ENCODE measurements at places on chromosomes 6 and 20.

DNA sequence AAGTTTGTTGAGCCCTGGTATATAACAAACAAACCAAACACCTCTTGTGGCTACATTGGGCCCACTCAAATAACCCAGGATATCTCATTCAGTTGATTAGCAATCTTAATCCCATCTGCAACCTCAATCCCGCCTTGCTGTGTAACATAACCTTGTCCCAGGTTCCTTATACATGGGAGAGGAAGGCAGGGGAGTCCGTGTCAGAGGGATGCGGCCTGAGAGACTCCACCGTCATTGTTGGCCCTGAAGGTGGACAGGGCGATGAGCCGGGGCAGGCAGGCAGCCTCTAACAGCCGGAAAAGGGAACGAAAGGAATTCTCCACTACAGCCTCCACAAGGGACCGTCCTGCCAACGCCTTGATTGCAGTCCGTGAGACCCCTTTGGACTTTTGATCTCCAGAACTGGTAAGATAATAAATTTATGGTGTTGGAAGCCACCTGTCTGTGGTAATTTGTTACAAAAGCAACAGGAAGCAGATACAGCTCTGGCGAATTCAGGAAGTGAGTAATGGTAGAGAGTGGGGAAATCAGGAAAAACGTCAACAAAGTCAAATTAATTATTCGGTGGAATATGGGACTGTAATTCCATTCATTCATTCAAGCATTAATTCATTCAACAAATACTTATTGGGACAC lies 124.5 kb upstream of the SALL4 start:
- DNase-seq, result no peak

GRCh38 chr6:20658053-20658452 lies 123.8 kb downstream of the CDKAL1 start:
- DNase-seq, result no peak

- no peak for DNase-seq
Observed at GRCh38 chr6:83609248-83609647, 96.9 kb downstream of the PRSS35 start.

DNA sequence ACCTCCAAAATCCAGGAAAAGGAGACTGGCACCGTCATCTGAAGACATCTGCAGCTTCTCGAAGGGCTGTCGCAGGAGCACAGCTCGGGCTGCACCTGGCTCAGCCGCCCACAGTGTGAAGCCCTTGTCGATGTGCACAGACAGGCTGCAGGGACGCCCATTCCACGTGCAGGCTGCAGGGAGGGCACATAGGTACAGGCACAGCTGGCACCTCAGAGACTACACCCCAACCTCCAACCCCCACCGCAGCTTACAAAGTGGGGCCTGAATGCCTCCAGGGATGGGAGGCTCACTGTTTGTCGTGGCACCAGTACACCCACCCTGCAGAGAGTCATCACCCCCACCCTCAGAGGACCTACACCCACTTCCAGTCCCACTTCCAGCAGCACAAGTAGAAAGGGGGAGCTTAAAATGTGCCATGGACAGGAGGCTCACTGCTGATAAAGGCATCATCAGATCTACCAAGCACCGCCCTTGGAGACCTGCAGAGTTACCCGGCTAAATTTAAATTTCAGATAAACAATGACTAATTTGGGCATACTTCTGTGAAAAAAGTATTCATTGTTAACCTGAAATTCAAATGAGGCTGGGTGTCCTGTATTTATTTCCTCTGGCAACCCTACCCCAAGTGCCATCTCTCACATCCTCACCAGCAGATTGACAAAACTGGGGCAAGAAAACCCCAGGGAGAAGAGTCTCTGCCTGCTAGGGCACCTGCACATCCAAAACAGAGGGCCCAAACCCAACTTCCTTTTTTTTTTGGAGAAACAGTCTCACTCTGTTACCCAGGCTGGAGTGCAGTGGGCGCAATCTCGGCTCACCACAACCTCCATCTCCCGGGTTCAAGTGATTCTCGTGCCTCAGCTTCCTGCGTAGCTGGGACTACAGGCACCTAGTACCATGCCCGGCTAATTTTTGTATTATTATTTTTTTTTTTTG lies 7.7 kb upstream of the CDK5RAP1 start:
- DNase-seq, result no peak

DNA sequence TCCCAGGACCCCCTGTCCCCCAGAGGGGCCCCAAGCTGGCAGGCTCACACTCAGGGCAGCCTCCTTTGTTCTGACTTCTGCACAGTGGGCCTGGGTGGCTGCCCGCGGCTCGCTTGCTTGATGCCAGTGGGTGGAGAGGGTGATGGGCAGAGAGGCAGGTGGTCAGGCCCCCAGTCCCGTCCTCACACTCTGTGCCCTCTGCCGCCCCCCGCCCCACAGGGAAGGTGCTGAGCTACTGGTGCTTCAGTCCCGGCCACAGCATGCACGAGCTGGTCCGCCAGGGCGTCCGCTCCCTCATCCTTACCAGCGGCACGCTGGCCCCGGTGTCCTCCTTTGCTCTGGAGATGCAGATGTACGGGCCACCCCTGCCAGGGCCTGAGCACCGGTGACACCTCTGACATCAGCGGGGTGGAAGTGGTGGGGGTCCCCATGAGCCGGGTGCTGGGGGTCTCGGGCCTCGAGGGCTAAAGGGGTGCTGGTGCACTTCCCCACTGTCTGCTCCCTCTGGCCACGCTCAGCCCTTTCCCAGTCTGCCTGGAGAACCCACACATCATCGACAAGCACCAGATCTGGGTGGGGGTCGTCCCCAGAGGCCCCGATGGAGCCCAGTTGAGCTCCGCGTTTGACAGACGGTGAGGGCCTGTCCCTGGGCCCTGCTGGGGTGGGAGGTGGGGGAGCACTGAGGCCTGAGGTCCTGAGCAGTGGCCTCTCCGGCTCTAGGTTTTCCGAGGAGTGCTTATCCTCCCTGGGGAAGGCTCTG lies 8.9 kb upstream of the TNFRSF6B start:
- DNase-seq, result no peak

GRCh38 chr6:19002976-19003560 lies 615.9 kb downstream of the RNF144B start:
- no peak for DNase-seq

GRCh38 chr20:3652221-3652620 lies 11.0 kb downstream of the GFRA4 start:
- no peak for DNase-seq

DNA sequence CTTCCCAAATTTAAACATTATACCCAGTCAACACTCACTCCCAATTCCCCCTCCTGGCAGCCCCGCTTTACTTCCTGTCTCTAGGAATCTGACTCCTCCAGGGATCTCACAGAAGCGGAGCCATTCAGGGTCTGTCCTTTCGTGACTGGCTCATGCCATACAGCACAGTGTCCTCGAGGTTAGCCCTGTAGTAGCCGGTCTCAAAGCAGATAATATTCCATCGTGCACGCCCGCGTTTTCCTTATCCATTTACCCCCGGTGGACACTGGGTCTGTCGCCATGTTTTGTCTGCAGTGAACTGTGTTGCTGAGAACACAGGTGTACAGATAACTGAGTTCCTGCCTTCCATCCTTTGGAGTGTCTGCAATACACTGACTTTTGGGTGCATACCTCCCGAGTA lies 95.3 kb downstream of the TTLL2 start:
- DNase-seq, result no peak

DNA sequence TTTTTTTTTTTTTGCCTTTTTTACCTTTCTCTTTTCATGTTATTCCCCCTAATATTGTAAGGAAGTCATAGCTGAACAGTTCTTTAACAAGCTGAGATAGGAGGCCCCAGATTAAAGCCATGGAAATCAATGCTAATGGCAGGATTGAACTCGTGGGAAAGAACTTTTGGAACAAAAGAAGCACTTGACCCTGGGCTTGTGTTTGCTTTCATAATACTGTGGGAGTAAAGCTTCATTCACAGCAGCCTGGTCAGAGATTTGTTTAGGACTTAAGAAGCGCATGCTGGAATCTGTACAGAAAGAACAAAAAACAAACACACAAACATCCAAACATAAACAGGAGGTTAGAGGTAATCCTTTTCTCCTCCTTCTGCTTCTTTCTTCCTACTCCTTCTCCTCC lies 5.1 kb downstream of the HEY2 start:
- DNase-seq, result no peak

DNA sequence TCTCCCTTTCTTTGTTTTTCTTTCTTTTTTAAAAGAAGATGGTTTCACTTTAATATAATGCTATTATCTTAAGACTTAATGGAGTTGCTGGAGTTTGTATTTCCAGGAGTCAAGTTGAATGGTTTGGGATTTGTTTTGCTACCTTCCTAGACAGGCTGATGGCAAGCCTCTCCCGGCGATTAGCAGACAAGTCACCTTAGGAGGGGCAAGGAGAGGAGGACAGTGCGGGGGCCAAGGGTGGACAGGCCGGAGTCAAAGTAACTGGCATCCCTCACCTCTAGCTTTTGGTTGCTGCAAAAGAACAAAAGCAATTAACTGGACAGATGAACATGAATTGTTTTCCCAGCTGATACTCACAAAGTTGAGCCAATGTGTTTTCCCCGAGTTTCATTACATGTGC lies 57.1 kb downstream of the GMPR start:
- no peak for DNase-seq

GRCh38 chr6:5125152-5126006 lies 40.2 kb downstream of the PPP1R3G start:
- no peak for DNase-seq

DNA sequence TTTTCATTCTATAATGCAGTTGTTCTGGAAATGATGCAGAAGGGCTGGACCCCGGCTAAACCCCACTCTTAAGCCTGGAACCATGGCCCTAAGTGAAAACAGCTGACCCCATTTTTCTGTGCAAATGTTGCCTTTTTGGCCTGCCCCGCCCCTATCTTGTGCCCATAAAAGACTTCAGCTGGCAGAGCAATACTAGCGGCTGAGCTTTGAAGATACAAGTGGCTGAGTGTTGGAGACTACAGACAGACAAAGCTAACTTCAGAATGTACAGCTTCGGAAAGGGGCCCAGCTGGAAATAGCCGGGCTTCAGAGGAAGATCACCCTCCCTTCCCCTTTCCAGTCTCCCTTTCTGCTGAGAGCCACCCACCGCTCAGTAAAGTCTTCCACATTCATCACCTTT lies 258.6 kb upstream of the SPTLC3 start:
- no peak for DNase-seq

GRCh38 chr6:127554435-127555006 lies 22.5 kb upstream of the C6orf58 start:
- DNase-seq, result no peak

- no peak for DNase-seq
Observed at GRCh38 chr6:106886922-106887797, 87.4 kb downstream of the CD24 start.

DNA sequence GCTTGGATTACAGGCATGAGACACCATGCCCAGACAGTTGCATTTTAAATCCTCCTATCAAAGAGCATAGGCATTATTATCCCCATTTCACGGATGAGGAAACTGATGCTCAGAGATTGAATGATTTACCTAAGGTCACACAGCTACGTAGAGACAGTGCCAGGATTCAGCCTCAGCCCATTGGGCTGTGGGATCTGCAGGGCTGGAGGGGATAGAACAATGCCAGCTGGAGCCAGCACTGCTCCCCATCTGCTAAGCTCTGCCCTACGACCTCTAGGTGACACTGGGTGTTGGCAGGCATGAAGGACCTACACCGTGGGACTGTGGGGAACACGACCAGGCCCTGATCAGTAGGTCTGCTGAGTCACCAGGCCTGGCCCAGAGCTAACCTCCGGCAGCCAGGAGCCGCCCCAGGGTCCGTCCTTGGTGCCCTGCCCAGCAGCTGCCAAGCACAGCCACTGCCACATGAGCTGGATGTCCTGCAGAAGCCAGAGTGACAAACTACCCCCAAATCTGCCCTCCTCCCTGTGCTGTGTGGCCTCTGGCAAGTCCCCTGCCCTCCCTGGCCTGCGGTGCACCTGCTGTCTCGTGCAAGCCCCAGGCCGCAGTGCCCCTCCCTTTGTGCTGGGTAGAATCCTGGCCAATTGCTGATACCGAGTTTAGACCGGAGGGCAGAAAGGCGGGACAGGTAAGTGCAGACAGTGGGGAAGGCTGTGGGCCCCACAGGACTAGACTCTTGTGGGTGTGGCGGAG lies 47.6 kb upstream of the PTGIS start:
- DNase-seq, result no peak

DNA sequence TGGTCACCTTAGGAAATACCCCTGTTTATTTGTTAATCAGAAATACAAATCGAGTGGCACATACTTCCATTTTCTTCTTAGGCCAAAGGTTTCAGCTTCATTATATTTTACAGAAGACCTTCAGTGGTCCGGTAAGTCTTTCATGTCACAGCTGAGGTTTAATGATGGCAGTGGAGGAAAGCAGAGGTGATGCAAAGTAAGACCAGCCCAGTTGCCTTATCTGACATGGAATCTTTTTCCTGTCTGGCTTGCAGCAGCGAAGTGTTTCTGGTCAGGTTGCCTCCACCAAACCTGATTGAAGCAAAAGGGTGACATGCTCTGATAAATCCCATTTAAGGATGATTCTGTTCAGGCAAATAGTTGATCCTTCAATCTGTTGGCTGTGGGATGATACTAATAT lies 100.0 kb downstream of the PRDM1 start:
- no peak for DNase-seq

- peak; percentile 55 for DNase-seq
Observed at GRCh38 chr6:44268095-44268628, 2.1 kb upstream of the TMEM151B start.

- no peak for DNase-seq
Observed at GRCh38 chr20:46809706-46810360, 84.8 kb upstream of the EYA2 start.

GRCh38 chr6:33977606-33978411 lies 168.1 kb downstream of the GRM4 start:
- no peak for DNase-seq

DNA sequence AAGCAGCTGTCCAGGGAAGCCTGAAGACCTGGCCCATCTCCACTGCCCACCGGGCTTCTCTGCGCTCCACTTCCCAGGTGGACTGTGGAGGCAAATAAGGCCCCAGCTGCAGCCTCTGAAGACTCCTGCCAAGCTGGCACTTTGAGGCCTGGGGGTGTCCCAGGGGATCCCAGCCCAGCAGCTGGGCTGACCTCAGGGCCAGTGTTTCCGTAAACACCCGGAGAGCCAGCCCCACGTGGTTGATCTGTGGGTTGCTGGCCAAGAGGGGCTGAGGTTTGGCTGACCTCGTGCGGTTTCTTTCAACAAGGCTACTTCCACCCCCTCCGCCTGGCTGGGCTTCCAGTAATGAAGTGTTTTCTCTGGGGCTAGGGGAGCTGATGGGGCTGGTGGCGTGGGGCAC lies 12.4 kb upstream of the CCN5 start:
- DNase-seq, result no peak

GRCh38 chr20:16918366-16918765 lies 170.2 kb downstream of the OTOR start:
- no peak for DNase-seq

DNA sequence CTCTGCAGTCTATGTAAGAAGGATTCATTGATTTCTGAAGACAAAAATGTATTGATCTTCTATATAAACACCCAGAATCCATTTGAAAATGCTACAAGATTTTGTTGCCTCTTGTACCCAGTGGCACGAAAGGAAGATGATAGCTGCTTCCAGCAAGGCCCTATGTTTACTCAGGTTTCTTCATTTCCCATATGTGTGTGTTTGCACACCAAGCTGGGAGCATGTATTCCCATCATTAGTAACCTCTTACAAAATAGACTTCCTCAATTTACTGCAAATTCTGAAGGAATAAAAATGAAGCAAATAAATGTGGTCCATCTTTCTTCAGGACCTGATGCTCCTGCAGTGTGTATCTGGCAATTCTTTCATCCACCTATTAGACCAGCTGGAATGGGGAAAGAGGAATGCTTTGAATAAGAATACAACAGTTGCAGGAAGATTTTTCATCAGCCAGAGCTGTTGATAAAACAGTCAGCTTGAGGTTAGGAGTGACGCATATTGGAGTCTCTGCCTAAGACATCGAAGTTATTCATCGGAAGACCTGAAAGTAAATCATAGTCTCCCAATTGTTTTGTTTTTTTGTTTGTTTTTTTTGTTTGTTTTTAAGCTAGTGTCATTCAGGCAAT lies 132.3 kb downstream of the PDE7B start:
- no peak for DNase-seq
